ENCODE measurements at places on chromosomes 3 and 15.

DNA sequence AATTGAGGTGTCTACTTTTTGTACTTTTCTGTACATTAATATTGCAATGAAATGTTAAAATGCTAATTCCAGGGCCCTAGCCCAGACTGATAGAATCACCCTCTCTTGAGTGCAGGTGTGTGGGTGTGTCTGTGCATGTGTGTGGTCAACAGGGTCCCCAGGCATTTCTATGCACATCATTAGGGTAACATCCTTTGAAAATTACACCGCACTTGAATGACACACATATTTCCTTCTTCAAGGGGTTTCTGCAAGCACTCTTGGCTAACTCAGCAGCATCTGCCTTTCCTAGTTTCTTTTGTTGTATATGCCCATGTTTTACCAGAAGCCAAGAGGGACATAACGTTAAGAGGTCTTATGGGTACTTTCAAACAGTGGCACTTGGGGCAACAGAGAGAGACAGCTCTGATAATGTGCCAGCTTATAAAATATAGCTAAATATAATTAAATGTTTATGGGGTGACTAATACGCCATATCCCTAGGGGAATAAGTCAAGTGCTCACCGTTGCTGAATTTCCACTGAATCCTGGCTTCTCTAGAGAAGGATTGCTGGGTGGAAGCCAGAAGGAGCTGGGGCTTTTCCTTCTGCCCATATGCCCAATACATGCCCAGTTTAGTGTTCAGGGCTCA, 54.5 kb upstream of the LRIG1 start:
- DNase-seq = no peak

DNA sequence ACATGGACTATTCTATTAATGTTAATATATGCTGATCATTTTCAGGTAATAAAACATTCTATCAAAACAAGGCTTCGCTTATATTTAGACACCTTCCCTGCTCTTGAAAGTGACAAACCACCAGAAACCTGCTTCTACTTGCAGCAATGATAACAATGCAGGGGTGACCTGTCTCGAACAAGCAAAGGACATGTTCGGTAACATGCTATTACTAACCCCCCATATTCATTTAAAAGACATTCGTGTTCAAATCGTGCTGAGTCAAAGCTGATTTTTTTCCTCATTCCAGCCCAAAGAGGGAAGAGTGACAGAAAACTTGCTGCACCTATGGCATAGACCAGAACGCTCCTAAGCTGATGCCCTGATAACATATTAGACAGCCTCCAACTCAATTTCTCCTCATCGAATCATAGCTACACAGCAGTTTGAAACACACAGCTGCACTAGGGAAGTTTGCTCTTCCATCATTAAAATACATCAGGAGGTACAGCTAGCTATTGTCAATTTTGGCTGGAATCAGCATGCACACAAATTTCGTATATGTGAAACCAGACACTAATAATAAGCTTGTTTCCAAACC, 341.5 kb downstream of the FOXP1 start:
- no peak for DNase-seq

GRCh38 chr15:73944161-73945129, 18.2 kb downstream of the LOXL1 start:
- DNase-seq = no peak

GRCh38 chr3:54960082-54960481, 32.2 kb upstream of the LRTM1 start:
- DNase-seq = no peak

DNA sequence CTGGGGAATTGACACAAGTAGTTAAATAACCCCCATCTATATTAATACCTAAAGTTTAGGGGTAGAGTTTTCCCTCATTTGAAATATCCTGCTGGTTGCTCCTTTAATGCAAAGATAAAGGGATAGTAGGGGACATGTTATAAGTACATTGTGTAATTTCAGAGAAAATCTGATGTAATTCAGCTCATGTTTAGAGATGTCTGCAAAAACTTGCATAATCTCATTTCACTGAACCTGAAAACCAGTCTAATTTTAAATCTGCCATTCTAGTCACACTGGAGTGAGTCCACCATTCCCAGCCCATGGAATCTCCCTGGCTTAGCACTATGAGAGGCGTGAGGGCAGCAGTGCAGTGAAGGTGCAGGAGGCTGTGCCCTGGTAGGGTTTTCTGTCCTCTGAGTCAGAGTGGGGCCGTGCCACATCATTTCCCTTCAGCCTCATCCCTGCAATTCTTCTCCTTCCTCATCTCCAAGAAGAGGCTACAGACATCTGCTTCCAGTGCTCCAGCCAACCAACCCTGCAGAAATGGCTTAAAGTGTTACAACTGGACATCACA, 246.3 kb upstream of the UMPS start:
- DNase-seq = no peak

Data from AG04449 (cell line).